HepG2 (cell line): ENCODE measurements at places on chromosomes 12 and 14. TPM values are rescaled to one million over a fixed set of nuclear protein-coding genes. Genes with fewer than 3 reads are reported as not detected.

Gene IQSEC3
- not detected in 2 replicates for total RNA-seq

Gene SPIC
- not detected in 2 replicates for total RNA-seq

Gene LIN7A
- total RNA-seq = 18.5 and 31.9 TPM in 2 replicates

DNA sequence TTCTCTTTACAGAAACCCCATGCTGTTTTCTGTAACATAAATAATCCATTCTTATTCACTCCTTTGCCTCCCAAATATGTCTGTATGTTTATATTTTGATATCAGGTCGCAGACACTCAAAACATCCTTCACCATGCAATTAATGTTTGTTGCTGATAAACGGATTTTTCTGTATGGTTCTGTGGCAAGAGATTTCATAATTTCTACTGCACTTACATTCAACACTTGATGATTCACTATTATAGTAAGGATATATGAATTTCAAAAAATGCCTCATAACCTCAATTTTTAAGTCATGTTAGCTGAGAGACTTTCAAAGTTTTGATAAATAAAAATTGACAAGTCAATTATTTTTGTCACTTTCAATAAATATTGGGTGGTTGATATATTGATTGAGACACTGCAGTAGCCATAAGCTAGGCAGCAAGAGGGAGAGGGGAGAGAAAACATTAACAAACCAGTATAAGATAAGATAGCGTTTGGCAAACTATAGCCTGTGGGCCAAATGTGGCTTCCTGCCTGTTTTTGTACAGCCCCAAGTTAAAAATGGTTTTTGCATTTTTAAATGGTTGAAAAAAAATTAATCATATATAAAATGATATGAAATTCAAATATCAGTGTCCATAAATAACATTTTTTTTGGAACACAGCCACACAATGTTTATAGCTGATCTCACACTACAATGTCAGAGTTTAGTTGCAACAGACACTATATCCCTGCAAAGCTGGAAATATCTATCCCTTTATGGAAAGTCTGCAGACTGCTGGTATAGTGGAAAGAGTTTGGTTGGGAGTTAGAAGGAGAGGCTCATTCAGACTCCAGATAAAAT lies 18.3 kb downstream of the ALDH6A1 start:
- no peaks in the 10 kb centered on the region for H3K27me3 ChIP-seq
- H3K4me1 ChIP-seq = no peaks in the 10 kb centered on the region
- no peak overlapping the region for H3K4me3 ChIP-seq
- H3K36me3 ChIP-seq = peaks cover 7% of the 10 kb centered on the region

DNA sequence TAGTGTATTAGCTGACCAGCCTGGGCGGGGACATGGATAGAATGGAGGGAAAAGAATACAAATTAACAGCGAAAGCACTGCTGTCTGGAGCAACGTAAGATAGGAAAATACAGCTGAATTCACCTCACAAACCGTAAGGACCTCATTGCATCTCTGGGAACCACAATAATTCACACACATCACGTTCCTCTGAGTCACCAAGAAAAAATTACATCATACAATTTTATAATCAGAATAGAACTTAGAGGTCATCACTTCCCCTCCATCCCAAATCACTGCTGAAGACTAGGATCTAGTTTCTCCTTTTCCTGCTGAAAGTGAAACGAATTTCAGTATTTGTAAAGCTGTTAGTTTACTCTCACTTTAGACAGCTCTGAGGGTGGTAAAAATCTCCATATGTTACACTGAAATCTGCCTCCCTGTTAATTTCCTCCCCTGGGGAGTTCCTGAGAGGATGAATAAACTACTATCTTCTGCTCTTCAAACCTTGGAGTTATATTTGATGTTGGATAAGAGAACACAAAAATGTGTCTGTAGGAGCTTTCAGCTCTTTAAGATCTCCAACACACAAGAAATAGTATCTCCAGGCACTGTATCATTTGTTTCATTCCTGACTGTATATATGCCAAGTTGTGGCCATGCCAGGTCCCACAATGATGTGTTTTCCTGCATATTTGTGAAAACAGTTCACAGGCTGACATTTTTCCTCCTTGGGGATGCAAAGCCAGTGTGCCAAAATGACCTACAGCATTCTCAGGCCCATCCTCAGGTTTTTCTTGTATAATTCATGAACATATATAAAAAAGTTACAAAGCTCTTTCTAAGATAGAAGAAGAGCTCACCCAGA lies 63.8 kb upstream of the SSTR1 start:
- no peaks in the 10 kb centered on the region for H3K36me3 ChIP-seq
- H3K27me3 ChIP-seq = no peaks in the 10 kb centered on the region
- no peak for DNase-seq
- no peak overlapping the region for H3K4me3 ChIP-seq
- H3K27ac ChIP-seq = no peak overlapping the region

- no peak overlapping the region for H3K27ac ChIP-seq
- H3K4me3 ChIP-seq = no peak overlapping the region
- no peak for DNase-seq
- no peaks in the 10 kb centered on the region for H3K27me3 ChIP-seq
- H3K36me3 ChIP-seq = no peaks in the 10 kb centered on the region
Observed at GRCh38 chr12:76241371-76241770, 106.8 kb downstream of the BBS10 start.

- H3K36me3 ChIP-seq = no peaks in the 10 kb centered on the region
- DNase-seq = no peak
- H3K4me1 ChIP-seq = no peaks in the 10 kb centered on the region
- H3K27ac ChIP-seq = no peak overlapping the region
Observed at GRCh38 chr14:55976219-55976618, 142.0 kb upstream of the PELI2 start.

GRCh38 chr14:100450736-100451135 lies 127.6 kb downstream of the SLC25A47 start:
- H3K36me3 ChIP-seq = no peaks in the 10 kb centered on the region
- H3K4me3 ChIP-seq = no peak overlapping the region
- H3K27me3 ChIP-seq = no peaks in the 10 kb centered on the region

DNA sequence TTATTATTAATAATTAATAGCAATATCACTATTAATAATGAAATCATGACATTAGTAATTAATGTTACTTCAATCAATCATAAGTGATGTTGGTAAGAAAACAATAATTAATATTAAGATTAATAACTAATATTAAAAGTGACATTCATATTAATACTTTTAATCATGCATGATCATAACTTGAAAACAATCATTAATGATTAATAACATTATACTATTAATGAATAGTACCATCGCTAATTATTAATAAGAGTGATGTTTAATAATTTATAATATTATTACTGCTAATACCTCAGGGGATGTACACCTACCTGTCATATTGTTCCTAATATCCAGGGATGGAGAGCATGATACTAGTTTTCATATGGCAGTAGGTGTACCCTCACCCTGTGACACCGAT lies 10.0 kb upstream of the CLEC6A start:
- no peak overlapping the region for H3K27ac ChIP-seq
- DNase-seq = no peak
- no peaks in the 10 kb centered on the region for H3K36me3 ChIP-seq
- H3K4me3 ChIP-seq = no peak overlapping the region

DNA sequence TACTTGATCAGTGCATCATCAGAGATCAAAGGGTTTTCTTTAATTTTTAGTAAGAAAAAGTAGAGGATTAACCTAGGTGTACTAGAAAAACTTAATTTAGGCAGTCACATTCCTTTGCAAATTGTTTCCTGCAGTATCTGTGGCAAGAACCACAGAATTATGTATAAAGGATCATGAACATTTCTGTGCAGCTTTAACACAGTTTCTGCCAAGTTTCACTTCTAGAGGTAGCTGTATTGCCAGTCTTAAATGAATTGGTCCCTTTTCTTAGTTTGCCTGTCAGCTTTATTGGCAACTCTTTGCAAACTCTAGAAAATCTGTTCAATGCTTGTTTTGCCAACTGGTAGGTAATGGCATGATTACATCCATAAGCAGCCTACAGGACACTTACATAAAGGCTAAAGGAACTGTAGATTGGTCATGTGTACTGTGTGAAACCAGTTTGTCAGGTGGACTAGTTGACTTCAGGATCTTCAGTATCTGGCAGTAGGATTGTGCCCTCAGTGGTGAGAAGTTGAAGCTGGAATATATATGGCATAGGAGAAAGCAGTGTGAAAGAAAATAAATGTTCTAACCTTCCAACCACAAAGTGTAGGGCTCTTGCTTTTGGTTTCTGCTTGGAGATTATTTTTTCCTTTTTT lies 75.9 kb downstream of the TTLL5 start:
- H3K4me1 ChIP-seq = no peaks in the 10 kb centered on the region
- DNase-seq = no peak
- H3K36me3 ChIP-seq = peaks cover 31% of the 10 kb centered on the region
- no peak overlapping the region for H3K27ac ChIP-seq

- no peaks in the 10 kb centered on the region for H3K36me3 ChIP-seq
- peaks cover 58% of the 10 kb centered on the region for H3K4me1 ChIP-seq
- no peak overlapping the region for H3K27ac ChIP-seq
- DNase-seq = no peak
Observed at GRCh38 chr14:99314623-99315022, 42.6 kb upstream of the BCL11B start.

DNA sequence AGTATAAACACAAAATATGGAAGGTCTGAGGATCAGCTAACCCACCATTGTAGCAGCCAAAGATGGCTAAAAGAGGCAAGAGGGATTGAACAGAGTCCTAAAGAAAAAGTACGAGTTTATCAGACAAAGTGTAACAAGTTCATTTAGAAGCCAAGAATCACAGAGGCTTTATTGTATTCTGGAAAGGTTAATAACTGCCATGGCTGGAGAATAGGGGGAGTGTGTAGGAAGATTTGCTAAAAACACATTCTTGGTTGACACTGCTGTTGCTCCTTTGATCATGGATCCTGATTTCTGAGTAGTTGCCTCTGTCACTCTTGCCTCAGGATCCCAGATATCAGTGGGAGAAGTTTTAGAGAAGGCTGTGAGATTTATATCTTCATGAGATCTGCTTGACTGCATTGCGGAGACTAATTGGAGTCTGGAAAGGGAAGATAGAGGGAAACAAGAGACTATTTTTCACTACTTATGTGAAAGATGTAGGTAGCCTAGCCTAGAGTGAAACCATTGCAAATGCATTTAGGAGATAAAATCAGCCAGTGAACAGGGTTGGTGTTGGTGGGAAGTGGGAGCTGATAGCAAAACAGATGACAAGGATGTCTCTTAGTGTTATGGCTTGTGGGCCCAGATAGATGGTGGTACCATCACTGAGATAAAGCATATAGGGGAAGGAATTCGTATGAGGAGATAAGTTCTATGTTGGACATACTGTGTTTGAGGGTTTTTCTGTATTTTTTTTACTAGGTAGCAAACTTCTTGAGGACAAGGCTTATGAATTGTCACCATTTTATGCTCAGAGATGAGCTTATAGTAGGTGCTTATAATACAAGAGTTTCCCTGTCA lies 402.9 kb upstream of the PDE3A start:
- no peak overlapping the region for H3K27ac ChIP-seq
- DNase-seq = no peak
- H3K27me3 ChIP-seq = no peaks in the 10 kb centered on the region
- no peaks in the 10 kb centered on the region for H3K4me1 ChIP-seq
- no peaks in the 10 kb centered on the region for H3K36me3 ChIP-seq

- no peak for DNase-seq
- no peak overlapping the region for H3K4me3 ChIP-seq
- H3K36me3 ChIP-seq = no peaks in the 10 kb centered on the region
- H3K27me3 ChIP-seq = no peaks in the 10 kb centered on the region
- no peaks in the 10 kb centered on the region for H3K4me1 ChIP-seq
- H3K27ac ChIP-seq = no peak overlapping the region
Observed at GRCh38 chr14:27366596-27366995, 768.8 kb upstream of the NOVA1 start.

DNA sequence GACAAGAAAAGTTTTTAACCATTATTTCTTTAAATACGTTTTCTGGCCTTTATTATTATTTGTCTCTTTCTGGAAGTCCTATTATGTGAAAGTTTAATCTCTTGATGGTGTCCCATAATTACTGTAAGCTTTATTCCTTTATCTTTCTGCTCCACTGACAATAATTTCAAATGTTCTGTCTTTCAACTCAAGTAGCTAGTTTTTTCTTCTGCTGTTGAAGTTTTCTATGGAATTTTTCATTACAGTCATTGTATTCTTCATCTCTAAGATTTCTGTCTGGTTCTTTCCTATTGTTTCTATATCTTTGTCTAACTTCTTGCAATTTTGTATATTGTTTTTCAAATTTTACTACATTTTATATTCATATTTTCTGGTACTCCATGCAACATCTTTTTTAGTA lies 173.6 kb upstream of the MGAT4C start:
- DNase-seq = no peak
- H3K27me3 ChIP-seq = no peaks in the 10 kb centered on the region
- H3K4me3 ChIP-seq = no peak overlapping the region
- no peak overlapping the region for H3K27ac ChIP-seq
- H3K36me3 ChIP-seq = no peaks in the 10 kb centered on the region

DNA sequence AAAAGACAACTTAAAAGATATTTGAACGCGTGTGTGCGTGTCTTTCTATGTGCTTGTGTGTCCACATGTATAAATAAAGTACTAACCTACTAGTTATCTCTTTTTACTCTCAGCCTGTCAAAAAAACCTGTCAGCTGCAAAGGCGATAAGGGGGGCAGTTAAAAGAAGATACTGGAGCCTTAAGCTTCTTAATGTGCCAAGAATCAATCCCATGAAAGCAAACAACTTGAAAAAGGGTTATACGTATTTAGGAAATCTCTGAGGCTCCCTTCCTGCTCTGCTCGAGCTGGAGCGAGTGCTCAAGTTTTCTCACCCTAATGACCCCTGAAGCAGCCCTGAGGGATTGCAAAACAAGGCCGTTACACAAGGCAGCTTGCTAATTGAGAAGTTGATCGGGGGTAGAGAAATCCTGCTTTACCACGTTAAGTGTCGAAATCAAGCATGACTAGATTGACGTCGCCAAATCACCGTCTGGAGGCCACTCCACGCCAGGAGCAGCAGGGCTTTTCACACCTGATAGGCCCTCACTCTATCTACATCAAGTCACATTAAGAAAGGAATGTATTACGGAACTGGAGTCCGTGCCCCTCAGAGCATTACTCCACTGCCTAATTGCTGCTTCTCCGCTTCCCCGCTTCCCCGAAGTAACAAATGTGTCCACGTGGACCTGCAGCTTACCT lies 32.4 kb downstream of the LMO3 start:
- no peak overlapping the region for H3K4me3 ChIP-seq
- peaks cover 9% of the 10 kb centered on the region; the same call in 1 of the 2 replicates for H3K4me1 ChIP-seq
- H3K27ac ChIP-seq = no peak overlapping the region
- no peaks in the 10 kb centered on the region for H3K27me3 ChIP-seq
- H3K36me3 ChIP-seq = no peaks in the 10 kb centered on the region
- peak; percentile 18 for DNase-seq
